ENCODE measurements at places on chromosomes 7 and 10.

DNA sequence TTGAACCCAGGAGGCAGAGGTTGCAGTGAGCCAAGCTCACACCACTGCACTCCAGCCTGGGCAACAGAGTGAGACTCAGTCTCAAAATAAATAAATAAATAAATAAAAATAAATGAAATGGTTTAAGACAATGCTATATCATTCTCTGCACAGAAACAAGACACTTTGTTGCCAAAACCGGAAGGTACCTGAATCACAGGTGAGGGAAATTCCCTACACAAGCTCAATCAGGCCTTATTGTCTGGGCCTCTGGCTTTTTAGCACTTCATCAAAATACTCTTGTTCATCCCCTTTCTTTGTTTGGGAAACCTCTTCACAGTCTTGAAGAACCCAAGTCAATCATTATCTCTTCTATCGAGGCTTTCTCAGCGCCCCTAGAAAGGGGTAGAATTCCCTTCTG is 166.1 kb upstream of the NPSR1 start:
- DNase-seq, result no peak

DNA sequence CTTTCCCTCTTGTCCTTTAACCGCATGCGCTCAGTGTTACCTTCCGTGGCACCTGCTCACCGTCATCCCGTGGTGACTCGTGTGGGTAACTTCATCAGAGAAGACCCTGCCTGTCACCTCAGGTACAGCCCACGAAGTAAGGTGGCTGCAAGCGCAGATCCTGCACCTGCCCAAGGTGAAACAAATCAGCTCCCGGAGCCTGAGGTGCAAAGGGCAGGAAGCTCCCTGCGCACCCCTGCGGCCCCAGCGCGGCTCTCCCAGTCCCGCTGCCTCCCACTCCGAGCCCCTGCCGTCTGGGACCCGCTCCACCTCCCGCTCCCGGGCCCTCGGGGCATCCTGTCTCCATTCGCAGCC is 110.9 kb upstream of the LANCL2 start:
- DNase-seq, result no peak

DNA sequence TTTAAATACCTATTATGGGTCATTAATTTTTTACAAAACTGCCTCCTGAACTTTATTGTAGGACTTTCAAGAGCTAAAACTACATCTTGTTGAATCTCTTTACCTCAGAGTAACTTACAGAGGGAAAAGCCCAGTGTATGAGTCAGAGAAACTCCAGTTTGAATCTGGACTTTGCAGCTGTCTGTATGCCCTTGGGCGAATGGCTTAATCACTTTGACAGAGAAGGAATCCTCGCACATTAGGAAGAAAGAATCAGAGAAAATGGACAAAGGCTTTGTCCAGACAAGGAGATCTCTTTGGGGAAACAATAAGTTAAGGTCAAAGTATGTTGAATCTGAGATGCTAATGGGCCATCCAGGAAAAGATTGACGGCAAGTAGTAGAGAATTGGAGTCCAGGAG is 484.2 kb upstream of the CELF2 start:
- DNase-seq, result no peak

GRCh38 chr7:7018290-7018689 is 164.1 kb upstream of the C1GALT1 start:
- DNase-seq, result no peak

DNA sequence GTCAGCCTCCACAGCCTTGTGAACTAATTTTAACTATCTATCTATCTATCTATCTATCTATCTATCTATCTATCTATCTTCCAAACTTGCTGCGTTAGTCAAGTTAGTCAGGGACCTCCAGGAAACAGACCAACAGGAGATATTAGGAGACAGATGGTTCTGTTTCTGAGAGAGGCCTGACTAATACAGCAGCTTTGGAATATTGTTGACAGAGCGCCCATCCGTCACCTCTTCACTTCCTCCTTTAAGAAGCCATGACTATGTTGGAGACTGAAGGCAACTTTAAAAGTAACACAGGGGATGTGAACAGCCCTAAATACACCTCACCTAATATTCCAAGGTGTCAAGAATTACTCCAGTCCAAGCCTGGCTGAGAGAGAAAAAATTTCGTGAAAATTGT is 280.9 kb upstream of the IGFBP3 start:
- no peak for DNase-seq

DNA sequence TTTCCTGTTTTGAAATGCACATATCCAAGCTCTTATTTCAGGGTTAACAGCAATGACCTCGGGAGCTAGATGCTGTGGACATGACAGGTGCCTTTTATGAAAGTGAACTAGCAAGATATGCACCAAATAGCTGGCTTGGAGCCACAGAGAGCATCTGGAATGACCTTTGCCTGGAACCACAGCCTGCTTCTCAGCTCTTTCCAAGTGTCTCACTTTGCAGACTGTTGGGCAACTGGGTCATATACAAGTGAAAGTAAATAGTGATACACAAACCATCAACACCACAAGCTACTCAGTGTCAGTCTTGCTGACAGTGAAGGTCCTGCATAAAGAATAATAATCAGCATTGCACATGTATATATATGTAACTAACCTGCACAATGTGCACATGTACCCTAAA is 183.5 kb downstream of the RNF133 start:
- no peak for DNase-seq

DNA sequence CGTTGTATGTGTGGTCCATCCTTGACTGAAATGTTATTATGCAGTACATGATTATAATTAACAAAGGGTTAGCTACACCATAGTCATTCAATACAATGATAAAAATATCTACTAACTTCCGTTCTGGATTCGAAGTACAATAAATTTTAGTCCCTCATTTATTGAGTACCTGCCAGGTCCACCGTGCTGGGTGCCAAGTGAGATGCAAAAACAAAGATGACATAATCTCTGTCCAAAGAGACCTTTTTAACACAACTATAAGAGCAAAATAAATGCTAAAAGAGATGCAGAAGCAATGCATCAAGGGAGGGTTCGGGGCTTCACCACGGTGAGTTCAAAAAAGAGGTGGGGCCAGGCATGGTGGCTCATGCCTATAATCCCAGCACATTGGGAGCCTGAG is 33.1 kb downstream of the LAMB1 start:
- DNase-seq, result no peak

DNA sequence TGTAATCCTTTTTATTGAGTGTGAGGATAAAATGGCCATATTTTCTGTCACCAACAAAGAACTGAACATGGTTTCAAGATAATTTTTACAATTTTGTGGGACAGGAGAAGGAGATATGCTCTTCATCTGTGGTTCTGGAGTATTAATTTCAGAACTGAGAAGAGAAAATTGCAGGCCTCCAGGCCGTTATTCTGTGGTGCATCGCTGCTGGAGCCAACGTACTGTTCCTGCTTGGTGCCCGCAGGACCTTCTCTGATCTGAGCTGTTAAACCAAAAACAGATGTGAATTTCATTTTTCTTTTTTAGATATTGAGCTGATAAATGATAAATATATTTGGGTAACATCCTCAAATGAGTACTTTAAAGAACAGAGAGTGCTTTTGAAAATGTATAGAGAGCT is 63.9 kb downstream of the IKZF1 start:
- DNase-seq, result no peak

- DNase-seq, result no peak
Observed at GRCh38 chr10:91271886-91272285, 51.4 kb downstream of the PCGF5 start.
